ENCODE measurements at places on chromosomes 1 and 21.

DNA sequence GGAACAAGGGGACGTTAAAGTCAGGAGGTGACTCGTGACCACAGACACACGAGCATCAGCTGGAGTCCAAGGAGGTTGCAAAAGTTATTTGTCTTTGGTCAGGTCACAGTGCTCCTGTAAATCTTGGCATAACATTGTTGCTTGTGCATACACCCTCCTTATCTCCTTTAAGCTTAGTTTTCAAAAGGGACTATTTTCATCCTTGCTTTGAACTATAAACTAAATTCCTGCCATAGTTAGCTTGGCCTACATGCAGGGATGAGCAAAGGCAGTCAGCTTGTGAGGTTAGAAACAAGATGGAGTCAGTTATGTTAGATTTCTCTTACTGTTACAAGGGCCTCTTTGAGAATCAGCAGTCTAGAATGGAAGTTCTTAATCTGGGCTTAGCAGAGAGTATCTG, 28.0 kb upstream of the FASLG start:
- no peak for DNase-seq

DNA sequence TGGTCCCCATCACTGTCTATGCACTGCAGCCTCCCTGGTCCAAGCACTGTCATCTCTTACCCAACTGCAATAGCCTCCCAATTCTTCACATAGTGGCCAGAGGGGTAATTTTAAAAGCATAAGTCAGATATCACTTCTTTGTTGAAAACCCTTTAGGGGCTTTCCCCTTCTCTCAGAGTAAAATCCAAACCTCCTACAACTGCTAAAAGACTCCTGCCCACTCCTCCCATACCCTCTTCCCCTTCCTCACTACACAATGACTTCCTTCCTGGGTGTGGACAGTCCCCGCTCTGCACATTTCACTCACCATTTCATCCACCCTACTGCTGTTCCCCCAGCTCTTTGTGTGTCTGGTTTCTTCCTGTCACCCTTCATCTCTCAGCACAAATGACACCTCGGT, 8.3 kb downstream of the MCOLN2 start:
- DNase-seq, result no peak

DNA sequence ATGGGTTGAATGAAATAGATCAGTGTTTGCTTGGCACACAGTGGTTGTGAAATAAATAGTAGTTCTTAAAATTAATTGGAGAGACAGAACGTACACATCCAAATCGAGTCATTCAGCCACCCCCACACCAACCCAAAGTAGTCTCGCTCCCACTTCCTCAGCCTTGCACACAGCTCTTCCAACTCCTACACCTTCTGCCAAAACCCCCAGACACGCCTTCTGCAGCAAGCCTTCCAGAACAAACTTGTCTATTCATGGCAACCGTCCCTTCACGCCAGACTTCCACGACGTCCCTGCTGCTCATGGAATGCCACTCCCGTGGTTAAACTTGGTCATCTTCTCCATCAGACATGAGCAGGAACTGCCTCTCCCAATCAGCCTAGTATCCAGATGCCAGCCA, 37.5 kb upstream of the RD3 start:
- no peak for DNase-seq

- no peak for DNase-seq
Measured at GRCh38 chr1:215793180-215793579, 226.1 kb downstream of the KCTD3 start.

DNA sequence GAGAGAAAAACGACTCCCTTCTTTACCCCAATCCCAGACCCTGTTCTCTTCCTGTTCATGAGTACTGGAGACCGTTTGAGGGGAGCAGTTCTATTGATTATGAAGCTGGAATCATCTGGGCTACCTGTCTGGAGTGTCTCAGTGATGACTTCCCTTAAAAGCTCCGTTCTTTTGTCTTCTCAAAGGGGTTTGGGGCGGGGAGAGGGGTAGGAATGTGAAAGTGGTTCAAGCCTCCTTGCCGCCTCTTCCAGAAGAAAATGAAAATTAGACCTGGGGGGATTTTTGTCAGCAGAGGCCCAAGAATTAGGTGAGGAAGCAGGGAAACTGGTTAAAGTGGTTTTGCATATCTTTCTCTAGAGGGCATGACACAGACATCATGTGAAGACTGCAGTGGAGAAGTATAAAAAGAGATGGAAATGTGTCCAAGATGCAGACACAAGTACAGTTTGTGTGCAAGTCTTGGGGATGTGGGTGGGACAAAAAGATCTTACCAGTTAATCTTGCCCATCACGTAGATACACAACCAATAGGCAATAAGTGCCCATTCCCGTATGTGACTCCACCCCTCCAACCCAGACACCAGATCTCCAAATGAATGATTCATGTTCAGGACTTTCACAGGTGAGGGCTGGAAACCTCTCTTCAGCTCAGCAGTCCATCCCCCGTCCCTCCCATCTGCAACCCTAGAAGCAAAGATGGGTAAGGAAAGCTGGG, 470 bp upstream of the MTMR11 start:
- no peak for DNase-seq

DNA sequence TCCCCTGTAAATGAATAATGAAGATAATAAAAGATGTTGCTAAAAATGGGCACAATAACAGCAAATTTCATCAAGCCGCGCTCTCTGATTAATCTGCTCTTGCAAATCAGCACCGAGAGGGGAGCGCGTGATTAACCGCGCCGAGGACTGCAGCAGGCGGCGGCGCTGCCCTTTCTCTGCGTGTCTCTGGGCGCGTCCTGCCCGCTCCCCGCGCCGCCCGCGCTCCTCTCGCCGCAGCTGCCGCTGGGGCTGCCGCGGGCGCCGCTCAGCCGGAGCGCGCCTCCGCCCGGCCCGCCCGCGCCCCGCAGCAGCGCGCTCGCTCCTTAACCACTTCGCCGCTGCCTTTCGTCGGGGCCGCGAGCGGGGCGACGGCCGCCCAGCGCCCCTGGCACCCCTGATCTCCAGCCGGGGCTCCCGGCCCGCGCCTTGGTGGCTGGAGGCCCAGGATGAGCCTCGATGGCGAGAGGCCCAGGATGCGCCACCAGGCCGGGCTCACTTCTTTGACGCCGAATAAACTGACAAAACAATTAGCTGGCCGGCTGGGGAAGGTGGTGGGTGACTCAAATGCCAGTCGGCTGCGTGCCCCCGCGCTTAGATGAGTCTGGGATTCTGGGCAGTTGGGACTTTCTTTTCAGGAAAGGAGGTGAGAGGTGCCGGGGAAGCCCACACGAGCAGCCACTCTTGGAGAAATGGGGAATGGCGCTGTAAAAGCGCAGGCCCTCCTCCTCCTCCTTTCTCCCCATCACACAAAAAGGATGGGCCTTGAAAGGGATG, 221.4 kb upstream of the PKN2 start:
- no peak for DNase-seq

GRCh38 chr1:187264995-187265602, 436.4 kb downstream of the PLA2G4A start:
- no peak for DNase-seq

GRCh38 chr1:53545663-53546408, 86.6 kb downstream of the DMRTB1 start:
- no peak for DNase-seq

DNA sequence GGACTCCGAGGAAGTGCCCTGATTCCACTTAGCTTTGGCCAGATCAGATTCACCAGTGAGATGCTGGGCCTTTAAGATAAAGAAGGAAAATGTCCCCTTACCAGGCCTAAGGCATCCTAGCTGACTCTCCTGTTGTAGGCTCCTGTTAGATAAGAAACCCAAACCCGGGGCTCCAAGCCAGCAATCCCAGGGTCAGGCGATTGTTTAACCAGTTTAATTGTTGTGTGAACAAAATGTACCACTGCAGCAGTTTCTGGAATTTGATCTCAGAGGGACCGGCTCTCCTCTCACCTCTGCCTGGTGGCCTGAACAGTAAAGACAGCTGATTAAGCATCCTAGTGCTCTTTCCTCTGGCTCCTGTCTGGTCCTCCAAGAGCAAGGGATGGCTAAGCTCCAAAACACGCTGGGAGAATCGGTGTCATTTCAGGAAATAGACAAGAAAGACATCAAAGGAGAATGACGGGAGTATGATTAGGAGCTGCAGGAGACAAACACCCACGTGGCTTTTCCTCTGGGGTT, 9.3 kb upstream of the KLHDC8A start:
- DNase-seq, result no peak

GRCh38 chr1:178461104-178461503, 35.7 kb downstream of the CLEC20A start:
- no peak for DNase-seq

- DNase-seq, result no peak
Measured at GRCh38 chr1:227947386-227947675, 401 bp downstream of the WNT9A start.

DNA sequence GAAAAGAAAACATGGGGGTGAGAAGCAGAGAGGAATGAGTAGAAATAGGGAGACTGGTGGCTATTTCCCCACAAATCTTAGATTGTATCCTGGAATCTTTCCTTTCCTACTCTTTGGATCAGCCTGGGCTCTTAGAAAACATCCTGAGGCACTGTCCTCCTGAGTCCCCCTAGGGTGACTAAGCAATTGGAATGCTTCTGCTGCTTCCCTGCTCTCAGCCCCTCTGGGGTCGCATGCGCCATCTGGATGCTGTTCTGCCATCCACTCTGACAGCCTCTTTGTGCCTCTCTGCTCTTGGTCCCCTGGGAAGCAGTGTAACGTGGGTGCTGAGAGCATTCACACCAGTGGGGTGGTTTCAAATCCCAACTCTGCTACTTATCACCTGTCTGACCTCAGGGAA, 443.0 kb downstream of the SIPA1L2 start:
- no peak for DNase-seq

DNA sequence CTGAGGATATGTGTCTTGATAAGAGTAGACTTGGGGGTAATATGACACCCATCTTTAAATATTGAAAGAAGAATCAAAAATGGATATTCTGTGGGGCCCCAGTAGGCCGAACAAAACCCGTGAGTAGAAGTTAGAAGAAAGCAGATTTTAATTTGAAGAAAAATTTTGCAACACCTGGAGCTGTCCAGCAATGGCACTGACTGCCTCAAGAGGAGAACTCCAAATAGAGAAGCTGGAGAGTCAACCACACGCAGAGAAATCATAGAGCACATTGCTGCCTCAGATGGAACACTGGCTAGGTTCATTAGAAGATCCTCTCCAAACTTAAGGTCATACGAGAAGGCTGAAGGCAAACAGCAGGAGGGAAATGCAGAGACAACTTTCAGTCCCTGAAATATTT, 6.8 kb downstream of the NHLH1 start:
- no peak for DNase-seq

DNA sequence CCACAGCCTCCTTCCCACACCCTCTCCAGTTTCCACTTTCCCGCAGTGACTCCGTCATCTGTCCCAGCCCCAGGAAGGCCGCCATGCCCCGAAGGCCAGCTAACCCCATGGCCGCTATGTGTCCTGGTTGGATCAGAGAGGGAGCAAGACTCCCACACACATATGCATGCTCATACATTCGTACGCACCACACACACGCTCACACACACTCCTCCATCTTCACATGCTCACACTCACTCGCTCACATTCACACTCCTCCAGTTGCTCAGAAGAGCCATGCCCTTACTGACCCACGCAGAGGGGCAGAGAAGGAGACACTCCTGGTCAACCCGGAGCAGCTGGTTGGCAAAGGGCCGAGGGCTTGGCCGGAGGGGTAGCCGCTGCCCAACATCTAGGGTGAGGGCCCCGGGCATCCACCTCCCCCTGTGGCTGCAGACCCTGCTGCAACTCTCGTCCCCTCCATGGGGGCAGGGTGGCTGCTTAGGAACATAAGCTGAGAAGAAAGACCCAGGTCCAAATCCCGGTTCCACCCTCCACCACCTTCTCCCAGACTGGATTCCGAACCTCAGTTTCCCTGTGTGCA, 122.3 kb upstream of the SLC25A33 start:
- DNase-seq, result no peak

GRCh38 chr1:230315099-230315498, 111.0 kb downstream of the PGBD5 start:
- no peak for DNase-seq

DNA sequence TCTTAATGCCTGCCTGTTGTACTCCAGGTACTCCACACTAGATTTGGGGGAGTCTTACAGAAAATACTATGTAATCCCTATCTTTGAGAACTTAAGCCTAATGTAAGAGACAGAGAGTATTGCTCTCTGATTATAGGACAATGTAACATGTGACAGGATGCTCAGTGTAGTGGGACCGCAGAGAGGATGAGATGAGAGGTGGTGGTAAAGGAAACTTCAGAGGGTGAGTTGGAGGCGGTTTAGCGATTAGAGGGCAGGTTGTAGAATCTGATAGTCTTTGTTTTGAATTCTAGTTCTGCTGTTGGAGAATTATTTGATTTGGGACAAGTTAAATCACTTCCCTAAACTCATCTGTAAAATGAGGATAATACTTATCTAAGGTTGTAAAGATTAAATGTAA, 5.4 kb downstream of the SOAT1 start:
- no peak for DNase-seq

- no peak for DNase-seq
Measured at GRCh38 chr1:116879478-116880133, 30.1 kb upstream of the PTGFRN start.

DNA sequence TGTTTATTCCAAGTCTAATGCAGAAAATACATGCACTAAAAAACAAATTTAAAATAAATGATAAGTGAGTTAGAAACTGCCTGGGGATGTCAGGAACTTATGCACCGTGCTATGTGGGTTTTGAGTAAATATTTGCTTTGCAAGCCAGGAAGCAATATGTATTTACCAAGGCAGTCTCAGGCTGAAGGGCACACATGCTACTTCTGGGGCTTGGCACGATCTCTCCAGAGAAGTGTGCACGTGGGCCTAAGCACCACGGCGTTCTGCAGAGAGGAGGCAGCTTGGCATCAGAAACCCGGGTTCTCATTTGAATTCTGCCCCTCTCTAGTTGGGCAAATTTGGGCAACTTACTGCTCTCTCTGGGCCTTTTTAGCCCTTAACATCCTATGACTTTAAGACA, 72.6 kb upstream of the ROR1 start:
- no peak for DNase-seq

DNA sequence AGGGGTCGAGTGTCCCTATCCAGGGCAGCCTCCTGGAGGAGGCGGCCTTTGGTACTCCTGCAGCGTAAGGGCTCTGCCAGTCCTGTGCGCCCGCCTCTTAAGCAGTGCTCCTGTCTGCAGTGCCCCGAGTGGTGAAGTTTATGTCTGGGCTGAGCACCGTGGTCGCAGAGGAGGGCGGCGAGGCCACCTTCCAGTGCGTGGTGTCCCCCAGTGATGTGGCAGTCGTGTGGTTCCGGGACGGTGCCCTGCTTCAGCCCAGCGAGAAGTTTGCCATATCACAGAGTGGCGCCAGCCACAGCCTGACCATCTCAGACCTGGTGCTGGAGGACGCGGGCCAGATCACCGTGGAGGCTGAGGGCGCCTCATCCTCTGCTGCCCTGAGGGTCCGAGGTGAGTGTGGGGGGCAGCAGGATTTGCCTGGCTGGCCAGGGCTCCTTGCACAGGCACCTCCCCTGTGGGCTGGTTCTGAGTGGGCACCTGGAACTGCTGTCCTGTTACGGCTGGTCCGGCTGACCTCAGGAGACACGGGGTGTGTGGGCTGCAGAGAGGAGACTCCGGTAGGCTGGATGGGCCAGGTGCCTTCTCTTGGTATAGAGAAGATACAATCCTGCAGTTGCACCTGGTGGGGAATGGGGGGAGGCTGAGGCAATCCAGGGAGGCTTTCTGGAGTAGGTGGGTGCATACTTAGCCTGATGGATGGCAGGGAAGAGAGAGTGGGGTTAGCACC, 66.8 kb downstream of the OBSCN start:
- DNase-seq, result no peak

GRCh38 chr1:54380290-54380882, 25.8 kb downstream of the SSBP3 start:
- no peak for DNase-seq

GRCh38 chr1:17162941-17163340, 42.0 kb upstream of the PADI1 start:
- DNase-seq, result no peak

- no peak for DNase-seq
Measured at GRCh38 chr1:7857985-7858384, 5.1 kb upstream of the UTS2 start.

GRCh38 chr1:61173118-61173517, 90.8 kb downstream of the NFIA start:
- no peak for DNase-seq
